ENCODE measurements at places on chromosomes 4 and X.

DNA sequence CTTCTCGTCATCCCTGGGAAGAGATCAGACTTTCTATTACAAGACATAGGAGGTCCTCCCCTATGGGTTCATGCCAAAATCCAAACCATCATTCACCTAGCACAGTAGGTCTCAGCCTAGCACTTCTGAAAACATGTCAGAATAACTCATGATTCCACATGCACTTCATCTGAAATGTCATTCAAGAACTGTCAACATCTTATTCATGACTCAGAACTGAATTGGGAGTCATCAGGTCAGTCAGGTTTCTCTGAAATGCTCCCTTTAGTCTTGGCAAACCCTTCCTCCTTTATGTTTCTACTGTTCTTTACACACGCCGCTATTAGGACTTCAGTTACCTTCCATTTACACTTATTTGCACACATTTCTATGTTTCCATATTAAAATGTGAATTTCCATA, 67.2 kb downstream of the ANTXR2 start:
- no peak for DNase-seq

GRCh38 chrX:9342561-9343051, 122.3 kb upstream of the TBL1X start:
- DNase-seq: no peak

DNA sequence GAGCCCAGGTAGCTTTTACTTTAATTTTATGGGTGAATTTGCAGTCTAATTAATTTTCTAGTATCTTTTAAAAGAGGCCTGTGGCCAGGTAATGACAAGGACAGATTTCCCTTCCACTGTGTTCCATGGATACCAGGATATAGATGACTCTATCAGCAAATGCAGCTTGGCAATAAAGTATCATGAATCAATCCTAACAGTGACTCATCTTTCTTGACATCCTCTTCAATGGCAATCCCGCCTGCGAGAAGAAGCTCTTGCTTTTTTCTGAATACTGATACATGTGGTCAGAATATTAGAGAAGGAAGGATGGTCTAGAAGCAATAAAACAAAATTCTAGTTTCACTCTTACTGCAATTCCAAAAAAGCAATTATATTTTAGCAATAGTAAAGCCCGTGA, 267.8 kb downstream of the DTHD1 start:
- DNase-seq: no peak

DNA sequence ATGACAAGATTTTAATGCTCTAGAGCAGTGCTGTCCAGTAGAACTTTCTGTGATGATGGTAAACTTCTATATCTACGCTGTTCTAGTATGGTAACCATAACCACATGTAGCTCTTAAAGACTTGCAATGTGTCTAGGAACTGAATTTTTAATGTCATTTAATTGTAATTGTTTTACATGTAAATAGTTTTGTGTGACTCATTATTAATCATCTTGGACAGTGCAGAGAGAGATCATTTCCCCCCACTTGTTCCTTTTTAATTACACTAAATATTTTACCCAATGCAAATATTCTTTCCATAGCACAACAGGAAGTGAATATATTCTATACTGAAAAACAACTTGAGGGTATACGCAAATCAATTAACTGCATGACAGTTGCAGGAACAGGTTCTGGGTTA, 5.8 kb downstream of the ATG4A start:
- no peak for DNase-seq

DNA sequence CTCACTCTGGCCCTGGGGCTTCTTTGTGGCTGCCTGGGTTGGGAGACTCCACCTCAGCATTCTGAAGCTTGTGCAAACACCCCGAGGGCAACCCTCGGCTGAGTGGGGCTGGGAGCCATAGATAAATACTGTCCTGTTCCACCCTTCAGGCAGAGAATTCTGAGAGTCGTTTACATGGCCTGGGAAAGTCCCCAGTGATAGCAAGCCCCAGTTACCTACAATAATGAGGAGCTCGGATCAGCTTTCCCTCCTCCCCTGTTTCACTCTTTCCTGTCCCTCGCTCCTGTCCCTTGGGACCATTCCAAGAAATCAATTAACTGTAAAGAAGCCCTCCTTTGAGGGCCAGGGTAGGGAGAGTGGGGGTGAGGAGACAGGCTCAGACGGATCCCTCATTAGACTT, 31.6 kb upstream of the DDX3X start:
- DNase-seq: no peak

GRCh38 chr4:143017210-143017609, 167.5 kb upstream of the USP38 start:
- no peak for DNase-seq

GRCh38 chr4:108651014-108651791, 804 bp downstream of the OSTC start:
- no peak for DNase-seq

GRCh38 chr4:8311101-8312068, 41.8 kb downstream of the HTRA3 start:
- no peak for DNase-seq

DNA sequence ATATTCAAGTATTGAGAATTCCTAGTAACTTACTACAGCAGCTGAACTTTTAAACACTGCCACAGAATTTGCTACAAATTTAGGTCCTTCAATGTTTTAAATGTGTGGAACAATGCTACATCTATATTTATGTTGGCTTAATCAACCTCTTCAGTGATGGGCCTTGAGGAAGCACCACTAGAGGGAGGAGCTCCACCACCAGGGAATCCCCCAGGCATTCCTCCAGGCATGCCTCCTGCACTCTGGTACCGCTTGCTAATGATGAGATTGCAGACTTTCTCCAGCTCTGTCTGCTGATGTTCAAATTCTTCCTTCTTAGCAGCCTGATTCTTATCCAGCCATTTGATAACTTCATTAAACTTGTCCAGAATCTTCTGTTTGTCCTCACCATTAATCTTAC, 190.8 kb downstream of the HTR2C start:
- no peak for DNase-seq

DNA sequence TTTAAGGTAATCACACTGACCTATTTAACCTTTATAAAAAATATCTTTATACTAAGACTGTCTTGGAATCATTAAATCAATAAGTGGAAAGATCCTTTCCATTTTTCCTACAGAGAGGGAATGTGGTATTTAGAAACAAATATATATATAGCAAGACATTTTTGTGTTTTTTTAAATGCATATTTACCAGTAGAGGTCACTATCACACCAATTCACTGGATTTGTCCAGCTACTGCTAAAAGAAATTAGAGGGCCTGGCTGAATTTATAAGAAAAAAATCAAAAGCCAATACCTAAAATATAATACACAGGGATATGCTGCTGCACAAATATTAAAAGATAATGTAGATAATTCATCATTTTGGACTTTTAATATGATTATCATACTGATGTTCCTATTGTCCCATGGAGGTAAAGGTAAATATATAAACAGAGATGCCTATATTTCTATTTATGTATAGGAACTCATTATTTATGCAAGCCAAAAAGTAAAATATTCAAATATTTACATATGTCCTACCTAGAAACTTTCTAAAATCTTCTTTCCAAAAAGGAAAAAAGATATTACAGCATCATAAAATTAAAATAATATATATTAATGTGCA, 69.5 kb downstream of the PDE5A start:
- no peak for DNase-seq

DNA sequence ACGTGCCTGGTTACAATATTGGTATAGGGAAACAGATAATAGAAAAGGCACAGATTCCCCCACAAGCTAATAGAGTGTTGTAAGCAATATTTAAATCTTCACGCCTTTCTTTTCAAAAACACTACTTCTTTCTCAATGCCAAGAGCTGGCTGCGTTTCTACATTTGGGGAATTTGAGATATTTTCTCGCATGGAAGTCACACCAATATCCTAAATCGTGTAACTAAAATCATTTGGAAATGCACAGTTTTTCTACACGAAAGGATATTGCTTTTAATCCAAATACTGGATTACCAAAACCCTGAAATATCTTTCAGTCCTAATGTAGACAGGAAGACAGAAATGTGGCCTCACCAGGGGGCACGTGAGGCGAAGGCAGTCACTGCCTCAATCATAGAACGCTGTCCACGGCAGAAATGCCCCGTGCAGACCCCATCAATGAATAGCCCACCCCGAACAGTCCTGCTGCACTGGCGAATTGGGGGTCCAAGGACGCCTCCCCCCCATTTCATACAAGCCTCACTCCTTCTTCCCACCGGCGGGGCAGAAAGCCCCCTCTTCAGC, 106.6 kb downstream of the NSUN7 start:
- no peak for DNase-seq

DNA sequence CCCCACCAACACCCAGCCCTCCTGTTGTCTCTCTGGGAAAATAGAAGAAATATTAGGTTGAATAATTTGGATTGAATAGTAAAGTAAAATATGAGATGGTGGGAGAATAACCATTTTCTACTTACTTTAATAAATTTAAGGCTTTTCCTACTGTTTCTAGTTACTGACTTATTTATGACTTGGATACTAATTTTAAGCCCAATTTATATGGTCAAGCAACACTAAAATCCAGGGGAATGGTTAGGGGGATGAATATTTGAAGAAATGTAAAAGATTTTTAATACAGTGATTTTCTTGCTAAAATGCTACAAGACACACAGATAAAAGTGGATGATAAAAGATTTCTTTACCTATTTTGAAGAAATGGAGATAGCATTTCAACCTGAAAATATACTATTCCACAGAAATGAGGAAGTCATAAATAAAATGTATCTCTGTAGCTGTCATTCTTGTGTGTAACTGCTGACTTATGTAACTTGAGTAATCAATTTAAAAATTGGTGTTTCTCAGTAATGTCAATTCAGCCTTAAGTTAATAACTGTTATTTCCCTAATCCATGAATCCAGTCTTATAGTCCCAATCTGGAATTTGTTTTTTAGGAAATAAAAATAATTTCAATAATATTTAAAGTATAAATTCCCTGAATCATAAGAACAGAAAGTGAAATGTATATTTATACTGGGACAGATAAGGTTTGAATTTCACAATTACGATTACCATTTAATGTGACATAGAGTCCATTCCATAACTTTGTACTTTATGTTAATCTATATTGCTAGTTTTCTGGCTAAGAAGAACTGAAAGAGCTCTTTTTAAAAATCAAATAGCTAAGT, 24.3 kb upstream of the IL2 start:
- DNase-seq: no peak

GRCh38 chr4:138400543-138400942, 158.4 kb upstream of the SLC7A11 start:
- DNase-seq: no peak

DNA sequence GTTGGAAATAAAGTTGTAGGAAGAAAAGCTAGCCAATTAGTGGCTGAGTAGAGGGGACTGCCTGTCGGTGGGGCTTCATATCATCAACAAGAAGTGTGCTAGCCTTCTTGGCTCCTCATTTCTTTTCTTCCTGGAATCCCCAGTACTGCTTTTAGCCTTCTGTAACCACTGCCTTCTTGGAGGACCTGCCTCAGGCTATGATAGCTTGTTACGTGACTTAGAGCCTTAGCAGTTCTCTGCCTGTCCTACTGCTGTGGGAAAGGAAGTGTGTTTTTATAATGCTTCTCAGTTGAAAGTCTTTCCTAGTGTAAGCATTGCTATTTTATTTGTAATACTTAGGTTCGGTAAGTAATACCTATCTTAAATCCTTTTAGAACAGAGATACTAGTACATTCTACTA, 61.9 kb downstream of the LARP1B start:
- no peak for DNase-seq

GRCh38 chr4:3220476-3221183, 28.3 kb upstream of the MSANTD1 start:
- no peak for DNase-seq

DNA sequence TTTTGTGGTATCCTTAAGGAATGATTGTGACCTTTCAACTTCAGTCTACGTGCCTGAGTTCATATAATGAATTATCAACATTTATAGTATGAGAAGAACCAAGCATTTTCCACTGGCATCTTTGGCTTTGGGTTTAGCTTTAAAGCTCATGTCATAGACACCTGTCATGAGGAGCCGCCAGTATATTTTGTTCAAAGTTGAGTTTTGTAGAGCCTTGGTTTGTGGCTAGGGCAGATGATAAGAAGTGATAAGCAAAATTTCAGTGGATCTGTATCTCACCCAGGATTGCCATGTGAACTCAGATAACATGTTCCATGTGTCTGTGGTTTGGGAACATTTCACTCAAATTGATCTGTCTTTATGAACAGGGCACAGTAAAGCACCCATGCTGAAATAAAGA, 873.2 kb downstream of the STPG2 start:
- no peak for DNase-seq

- no peak for DNase-seq
Observed at GRCh38 chrX:41599507-41599906, 89.3 kb upstream of the GPR34 start.

DNA sequence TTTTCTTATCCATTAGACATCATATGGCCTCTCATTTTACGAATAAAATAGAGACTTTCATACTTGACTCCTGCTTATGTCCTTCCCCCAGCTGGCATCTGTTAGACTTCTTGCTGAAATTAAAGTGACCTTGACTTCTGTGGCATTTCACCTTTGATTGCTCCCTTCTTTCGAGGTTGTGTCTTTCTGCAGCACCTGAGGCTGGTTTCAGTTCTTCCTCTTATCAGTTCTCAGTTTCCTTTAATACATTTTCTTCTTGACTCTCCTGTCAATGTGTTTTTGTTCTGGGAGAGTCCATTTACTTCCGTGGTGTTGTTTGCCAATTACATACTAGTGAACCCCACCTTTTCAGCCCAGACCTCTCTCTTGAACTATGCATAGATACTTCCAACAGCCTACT, 81.6 kb downstream of the RBPJ start:
- DNase-seq: no peak

DNA sequence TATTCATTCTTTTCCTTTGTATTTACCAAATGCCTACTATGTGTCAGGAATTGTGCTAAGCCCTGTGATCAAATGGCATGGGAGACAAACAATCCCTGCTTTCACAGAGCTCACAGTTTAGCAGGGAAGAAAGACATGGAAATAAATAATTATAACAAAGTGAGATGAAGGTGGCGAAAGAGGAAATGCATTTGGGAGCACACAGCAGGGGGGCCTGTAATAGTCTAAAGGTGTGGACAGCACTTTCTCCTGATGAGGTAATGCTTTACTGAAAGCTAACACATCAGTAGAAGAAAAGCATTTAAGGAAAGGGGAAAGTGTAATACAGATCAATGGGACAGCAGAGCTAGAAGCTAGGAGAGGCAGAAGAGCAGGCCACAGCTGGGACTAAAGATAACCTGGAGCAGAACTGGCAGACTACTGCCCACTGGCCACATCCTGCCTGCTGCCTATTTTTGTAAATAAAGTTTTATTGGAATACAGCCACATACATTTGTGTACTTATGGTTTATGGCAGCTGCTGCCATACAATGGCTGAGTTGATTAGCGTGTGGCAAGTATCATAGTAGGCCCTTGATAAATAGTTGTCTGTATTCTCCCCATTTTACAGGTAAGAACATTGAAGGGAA, 67.1 kb upstream of the TAPT1 start:
- DNase-seq: no peak

DNA sequence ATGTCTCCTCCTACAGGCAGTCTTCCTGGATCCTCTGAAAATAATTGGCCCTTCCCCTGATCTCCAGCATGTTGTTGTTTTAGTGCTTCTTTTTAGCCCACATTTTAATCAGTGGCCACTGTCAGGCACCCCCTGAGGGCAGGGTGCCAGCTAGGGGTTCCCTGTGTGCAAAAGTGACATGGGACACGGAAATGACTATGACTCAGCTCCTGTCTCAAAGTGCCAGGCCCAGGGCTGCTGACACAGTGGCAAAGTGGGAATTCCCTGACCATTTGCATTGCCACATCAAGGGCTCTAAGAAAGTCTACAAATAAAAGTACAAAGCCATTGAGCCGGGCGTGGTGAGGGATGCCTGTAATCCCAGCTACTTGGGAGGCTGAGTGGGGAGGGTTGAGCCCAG, 24.8 kb downstream of the HMX1 start:
- DNase-seq: no peak

GRCh38 chr4:138775890-138776289, 239.7 kb upstream of the NOCT start:
- DNase-seq: no peak

GRCh38 chrX:73561801-73562200, 1.2 kb upstream of the CHIC1 start:
- DNase-seq: no peak
